ENCODE measurements at places on chromosomes 7 and 10.
A peak's percentile ranks its signal among the peaks of the same experiment; 100 is the strongest.

GRCh38 chr7:34296663-34297062 lies 361.4 kb upstream of the NPSR1 start:
- DNase-seq: no peak

DNA sequence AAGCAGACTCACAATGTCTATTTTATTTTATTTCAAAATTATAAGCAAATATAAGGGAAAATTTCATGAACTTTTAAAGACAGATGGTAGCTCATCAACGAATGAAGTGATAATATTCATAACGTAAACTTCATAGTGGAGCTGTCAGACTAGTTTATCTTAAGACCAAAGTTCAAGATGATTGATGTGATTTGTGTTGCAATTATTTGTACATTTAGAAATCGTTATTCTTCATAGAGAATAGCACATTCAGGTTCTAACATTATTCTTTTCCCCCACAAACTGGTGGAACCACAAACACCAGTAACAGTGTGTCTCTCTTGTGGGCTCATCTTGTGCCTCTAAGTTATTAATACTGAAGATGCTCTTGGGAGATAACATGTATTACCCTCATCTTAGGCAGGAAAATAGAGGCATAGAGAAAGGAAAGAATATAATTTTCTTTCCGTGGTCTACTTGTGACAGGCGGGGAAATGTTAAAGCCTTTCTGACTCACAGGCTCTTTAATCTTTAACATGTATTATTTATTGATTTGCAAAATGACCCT lies 37.0 kb downstream of the CCSER2 start:
- no peak for DNase-seq

- peak; percentile 65 for DNase-seq
Observed at GRCh38 chr7:100632951-100633717, 8.2 kb downstream of the TFR2 start.

DNA sequence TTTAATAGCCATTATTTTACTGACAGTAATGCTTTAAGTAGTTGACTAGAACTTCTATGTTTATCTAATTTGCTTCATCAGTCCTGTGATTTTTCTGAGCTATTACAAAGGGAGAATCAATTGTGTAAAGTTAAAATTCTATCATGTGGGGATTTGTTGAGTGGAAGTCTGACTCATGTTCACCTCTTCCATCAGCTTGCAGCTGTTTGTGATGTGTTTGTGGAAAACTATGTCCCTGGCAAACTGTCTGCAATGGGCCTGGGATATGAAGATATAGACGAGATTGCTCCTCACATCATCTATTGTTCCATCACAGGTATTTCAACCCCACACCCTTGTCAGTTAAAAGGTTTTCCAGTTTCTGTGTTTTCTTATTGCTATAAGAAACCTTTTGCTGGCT lies 59.9 kb downstream of the SUGCT start:
- DNase-seq: no peak

Measured in NCI-H82 (cell line).